ENCODE measurements at places on chromosomes 4 and X.

- no peak for DNase-seq
Observed at GRCh38 chr4:138889216-138889615, 126.4 kb upstream of the NOCT start.

DNA sequence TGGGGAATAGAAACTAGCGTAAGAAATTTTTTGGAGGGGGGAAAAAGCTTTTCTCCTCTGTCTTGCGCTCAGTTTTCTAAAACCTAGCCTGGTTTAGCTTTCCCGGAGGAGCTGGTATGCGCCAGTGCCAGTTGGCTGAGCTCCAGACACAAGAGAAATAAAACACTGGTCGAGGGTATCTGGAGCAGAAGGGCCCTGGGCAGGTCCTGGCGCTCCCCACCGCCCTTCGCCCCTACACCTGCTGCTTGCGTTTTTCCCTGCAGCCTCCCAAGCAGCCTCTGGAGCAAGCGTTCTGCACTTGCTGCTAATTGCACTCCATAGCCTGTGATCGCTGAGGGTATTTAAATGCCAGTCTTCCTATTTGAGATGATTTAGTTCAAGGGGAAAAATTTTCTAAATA, 816 bp downstream of the EREG start:
- DNase-seq: no peak

DNA sequence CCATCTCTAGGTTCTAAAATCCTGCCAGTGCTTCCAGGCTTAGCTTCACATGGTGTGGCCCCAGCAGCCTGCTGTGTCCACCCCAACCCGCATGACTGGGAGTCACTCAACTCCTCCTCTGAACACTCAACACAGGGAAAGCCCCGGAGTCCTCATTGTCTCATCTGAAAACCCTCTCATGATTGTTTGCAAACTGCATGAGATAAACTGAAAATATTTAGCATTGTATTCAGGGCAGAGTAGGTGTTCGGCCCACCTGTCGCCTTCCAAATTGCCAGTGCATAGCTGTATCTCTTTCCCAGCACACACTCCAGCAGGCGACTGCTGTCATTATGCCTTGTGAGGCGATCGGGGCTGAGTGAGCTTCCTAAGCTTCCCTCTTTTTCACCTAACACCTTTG, 76.7 kb upstream of the SORBS2 start:
- DNase-seq: no peak

GRCh38 chrX:19569121-19569805, 54.0 kb upstream of the MAP3K15 start:
- no peak for DNase-seq

- no peak for DNase-seq
Observed at GRCh38 chrX:545452-545885, 85.1 kb upstream of the SHOX start.

- no peak for DNase-seq
Observed at GRCh38 chr4:176001151-176002006, 64.3 kb upstream of the WDR17 start.

GRCh38 chrX:79065696-79066095, 78.8 kb upstream of the GPR174 start:
- DNase-seq: no peak

GRCh38 chrX:132395026-132395425, 93.8 kb downstream of the MBNL3 start:
- no peak for DNase-seq

GRCh38 chr4:75919920-75920319, 17.7 kb upstream of the PPEF2 start:
- DNase-seq: no peak

GRCh38 chr4:174225349-174226049, 58.0 kb downstream of the FBXO8 start:
- DNase-seq: no peak

DNA sequence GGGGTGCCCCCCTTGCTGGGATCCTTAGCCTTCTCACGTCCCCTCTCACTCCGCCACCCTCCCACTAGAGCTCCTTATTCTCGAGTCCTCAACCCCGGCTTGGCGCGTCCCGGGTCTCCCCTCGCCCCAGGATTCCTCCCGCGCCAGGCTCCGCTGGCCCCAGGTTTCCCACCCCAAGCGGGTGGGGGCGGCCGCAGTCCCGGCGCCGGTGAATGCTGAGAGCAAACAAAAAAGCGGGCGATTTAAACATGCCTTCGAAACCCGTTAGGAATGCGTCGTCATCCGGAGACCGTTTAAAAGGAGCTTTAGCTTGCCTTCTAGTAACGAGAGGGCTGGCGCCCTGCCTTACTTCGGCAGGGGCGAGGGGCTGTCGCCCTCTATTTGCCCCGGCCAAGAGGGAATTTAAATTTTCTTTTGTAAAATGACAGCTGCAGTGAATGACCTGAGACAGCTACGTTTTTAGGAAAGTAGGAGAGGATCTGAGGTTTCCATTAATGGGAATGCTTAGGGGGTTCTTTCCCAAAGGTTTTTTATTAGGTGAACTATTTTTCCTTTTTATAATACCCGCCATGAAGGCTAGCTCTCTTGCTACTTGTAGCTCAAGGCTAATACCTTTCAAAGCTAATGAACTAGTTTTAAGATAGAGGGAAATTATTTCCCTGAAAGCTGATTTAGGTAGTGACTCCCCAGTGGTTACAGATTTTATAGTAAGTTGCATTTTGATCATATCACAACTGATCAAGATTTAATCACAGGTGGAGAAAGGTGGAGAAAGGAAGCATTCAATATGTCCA, 3.1 kb downstream of the JADE1 start:
- no peak for DNase-seq

- DNase-seq: no peak
Observed at GRCh38 chr4:2936773-2937145, 26.4 kb downstream of the NOP14 start.

- no peak for DNase-seq
Observed at GRCh38 chr4:126976850-126977632, 655.7 kb upstream of the INTU start.

DNA sequence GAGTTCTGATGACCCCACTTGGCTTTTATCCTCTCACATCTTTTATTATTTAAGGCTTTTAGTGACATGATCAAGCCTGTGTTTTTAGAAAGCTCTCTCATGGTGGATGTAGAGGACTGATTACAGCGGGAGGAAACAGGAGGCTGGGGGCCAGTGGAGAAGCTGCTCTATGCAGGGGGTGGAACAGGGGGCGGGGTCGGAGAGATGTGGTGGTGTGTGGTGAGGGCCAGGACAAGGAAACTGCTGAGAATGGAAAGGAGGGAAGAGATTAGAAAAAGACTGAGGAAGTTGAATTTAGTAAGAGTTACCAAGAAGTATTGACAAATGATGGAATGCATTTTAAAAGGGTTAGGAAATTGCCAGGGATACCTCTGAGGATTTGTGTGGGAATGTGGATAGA, 292.2 kb downstream of the ZIC3 start:
- DNase-seq: no peak

DNA sequence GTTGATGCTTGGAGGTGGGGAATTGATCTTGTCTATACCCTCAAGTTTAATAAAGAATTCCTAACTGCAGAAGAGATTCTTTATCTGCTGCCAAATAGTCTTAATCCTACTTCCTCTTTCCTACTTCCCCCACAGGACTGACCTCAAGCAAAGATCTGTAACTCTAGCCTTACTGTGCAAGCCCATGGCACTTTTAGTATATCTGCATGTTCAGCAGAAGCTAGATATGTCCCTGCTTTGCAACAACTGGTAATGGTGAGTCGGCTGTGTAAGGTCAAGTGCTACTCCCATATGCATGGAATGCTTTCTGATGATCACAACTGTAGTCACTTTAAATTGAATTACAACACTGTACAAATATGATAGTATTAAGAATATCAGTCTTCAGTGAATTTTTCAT, 26.3 kb upstream of the PDS5A start:
- DNase-seq: no peak

DNA sequence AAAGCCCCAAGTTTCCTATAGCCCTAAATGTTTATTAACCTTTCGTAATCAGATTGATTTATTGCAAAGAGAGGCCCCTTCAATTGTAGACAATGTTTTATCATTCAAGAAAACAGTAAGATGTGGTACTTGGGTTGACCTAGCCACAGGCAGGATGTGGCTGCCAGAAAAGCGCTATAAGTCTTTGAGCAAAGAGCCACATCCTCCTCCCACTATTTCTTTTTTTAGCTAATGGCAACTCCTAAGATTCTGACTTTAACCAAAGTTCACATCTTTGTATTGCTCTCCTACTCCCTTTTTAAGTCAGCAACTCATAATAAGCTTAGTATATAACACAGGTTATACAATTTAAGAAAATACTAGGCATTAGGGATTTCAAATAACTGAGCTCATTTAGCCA, 70.7 kb upstream of the PPP3CA start:
- peak; percentile 32 for DNase-seq

- no peak for DNase-seq
Observed at GRCh38 chrX:79159800-79160199, 15.3 kb downstream of the GPR174 start.

- no peak for DNase-seq
Observed at GRCh38 chrX:72460715-72461114, 111.9 kb downstream of the HDAC8 start.

GRCh38 chrX:65602221-65602560, 65.3 kb upstream of the MSN start:
- DNase-seq: no peak

DNA sequence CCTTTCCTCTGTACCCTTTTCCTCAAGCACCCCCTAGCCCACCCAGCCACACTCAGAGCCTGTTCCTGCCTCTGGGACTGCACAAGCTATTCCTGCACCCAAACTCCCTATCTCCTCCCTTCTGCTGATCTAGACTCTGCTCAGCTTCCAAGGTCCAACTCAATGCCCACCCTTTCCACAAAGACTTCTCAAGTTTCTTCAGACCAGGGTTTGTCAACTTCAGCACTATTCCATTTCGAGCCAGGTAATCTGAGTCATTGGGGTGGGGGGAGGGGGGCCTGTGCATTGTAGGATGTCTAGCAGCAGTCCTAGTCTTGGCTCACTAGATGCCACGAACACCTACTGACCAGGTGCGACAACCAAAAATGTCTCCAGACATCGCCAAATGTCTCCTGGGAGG, 37.3 kb downstream of the PHKA2 start:
- no peak for DNase-seq

- no peak for DNase-seq
Observed at GRCh38 chr4:123266221-123266620, 130.4 kb upstream of the SPRY1 start.

DNA sequence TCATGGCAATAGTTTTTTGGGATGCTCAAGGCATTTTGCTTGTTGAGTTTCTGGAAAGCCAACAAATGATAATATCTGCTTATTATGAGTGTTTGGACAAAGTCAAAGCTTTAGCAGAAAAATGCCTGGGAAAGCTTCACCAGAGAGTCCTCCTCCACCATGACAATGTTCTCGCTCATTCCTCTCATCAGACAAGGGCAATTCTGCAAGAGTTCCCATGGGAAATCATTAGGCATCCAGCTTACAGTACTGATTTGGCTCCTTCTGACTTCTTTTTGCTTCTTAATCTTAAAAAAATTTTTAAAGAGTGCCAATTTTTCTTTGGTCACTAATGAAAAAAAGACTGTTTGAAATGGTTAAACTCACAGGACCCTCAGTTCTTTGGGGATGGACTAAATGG, 136.3 kb downstream of the UBE2K start:
- DNase-seq: no peak

DNA sequence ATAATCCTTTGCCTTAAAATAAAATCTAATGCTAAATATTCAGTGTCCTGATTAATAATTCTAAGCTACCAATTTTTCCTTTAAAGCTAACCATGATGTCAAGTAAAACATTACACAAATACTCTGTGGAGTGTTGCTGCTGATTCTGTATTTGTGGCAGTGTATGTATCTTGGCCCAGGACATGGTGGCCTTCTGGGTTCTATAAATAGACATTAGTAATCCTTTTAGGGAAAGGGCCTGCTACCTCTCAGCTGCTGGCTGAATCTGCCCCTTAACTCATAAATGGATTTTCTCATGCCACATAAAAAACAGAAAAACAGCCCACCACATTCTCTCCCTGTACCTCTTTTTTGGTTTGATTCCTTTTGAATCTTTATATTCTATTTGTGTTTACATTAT, 1.2 kb upstream of the XK start:
- DNase-seq: no peak

DNA sequence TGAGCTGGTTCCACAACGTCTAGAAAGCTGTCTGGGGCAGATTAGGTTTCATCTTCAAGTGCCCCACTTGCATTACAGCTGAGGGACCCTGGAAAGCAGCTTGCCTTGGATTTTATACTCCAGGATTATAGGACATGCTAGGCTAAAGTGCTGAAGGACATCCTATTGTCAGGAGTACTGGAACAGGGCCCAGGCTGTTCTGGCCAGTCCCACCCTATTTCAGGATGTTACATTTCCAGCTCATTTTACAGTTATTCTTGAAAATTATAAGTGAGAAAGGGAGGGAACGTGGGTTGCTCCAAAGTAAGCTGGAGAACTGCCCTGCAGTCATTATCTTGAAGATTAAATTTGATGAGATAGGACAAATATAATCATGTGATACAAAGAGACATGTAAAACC, 71.0 kb upstream of the UGT8 start:
- no peak for DNase-seq

GRCh38 chr4:48131736-48132135, 2.3 kb downstream of the TXK start:
- no peak for DNase-seq

- no peak for DNase-seq
Observed at GRCh38 chrX:38970845-38971244, 169.6 kb downstream of the MID1IP1 start.

DNA sequence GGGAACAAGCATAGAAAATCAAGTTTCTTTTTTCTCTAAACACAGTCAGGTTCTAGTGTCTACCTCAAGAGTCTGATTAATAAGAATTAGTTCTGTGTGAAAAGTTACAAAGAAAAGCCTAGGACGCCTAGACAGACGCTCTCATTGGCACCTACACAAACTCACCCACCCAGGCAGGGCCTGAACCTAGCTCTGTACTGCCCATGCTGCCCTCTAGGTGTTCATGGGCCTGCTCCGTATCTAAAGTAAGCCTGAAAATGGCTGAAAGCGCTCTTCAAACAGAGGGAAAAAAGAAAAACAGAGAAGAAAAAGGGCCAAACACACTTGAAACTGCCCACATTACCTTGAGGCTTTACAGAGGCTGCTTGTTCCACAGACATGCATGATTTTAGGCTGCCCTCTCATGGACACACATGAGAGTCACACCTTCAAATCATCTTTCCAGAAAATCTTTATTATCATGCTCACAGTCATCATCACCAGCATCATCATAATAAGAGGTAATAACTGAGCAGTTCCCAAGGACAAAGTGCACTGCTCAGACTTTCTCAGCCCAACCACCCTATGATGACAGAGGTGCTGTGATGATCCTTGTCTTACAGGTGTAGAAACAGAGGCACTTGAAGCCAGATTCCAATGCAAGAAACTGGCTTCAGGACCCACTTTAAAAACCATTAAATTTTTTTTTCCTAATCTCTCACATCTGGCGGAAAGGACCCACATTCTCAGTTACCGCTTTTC, 49.6 kb downstream of the MAP7D2 start:
- no peak for DNase-seq

DNA sequence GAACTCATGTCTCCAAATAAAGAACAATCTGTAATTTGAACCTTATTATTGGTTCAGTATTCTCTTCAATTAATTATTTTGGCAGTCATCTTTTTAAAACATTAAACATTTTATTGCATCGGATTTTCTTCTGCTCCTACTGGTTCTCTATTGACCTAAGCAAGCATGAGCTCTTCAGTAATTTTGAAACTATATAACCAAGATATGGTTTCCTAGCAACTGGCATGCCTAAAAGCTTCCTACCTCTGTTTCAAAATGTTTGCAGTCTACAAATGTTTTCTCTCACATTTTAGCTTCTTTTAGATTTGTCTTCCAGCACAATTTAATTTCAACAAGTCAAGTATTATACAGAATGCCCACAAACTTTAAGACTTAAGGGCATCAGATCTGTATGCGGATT, 371.3 kb downstream of the GPM6A start:
- DNase-seq: no peak

GRCh38 chr4:151768835-151769234, 8.0 kb upstream of the GATB start:
- no peak for DNase-seq

Data from stimulated activated CD8-positive, alpha-beta memory T cell treated with anti-CD3 and anti-CD28 coated beads, Interleukin-12 subunit alpha, Interleukin-12 subunit beta, amount 100 ng/mL, for 4 hours (primary cell).